ENCODE measurements at places on chromosomes 4 and X.

GRCh38 chr4:95761426-95761825, 78.5 kb upstream of the PDHA2 start:
- H3K27me3 ChIP-seq, result no peaks in the 10 kb centered on the region
- H3K4me1 ChIP-seq, result no peaks in the 10 kb centered on the region
- no peak for DNase-seq
- H3K27ac ChIP-seq, result no peak overlapping the region

DNA sequence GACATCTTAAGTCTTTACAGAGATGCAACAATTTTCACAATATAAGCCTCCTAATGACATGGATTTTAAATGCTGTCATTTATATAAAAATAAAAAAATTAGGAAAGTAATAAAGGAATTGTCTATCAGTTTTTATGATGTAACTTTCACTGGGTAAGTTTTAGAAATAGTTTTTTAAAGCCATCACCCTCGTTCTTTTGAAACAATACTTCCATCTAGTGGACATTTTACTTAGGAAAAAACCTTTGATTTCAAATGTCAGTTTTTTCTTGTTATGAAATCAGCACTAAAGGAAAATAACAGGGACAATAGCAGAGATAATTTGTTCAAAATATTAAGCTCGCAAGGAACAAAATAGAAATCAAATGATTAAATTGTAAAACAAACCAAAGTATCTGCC, 24.3 kb upstream of the NDNF start:
- no peaks in the 10 kb centered on the region for H3K4me1 ChIP-seq
- H3K4me3 ChIP-seq, result no peak overlapping the region
- H3K27me3 ChIP-seq, result no peaks in the 10 kb centered on the region
- H3K36me3 ChIP-seq, result no peaks in the 10 kb centered on the region
- no peak for DNase-seq
- no peak overlapping the region for H3K27ac ChIP-seq

DNA sequence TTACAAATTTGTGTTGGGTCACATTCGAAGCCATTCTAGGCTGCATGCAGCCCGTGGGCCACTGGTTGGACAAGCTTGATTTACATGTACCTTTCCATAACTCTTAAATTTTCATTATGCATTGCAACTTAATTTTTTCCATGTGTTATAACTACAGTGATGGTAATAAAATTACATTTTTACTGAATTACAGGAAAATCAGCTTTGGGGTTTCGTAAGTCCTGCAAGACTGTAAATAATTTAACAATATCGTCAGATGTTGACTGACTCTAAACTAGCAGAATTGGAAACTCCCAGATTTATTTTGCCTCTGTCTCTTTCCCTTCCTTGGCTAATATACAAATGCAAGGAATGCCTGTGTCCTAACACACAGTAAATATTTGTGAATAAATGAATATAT, 88.0 kb upstream of the RAPGEF2 start:
- no peak overlapping the region for H3K27ac ChIP-seq
- no peak overlapping the region for H3K4me3 ChIP-seq
- no peak for DNase-seq
- H3K36me3 ChIP-seq, result no peaks in the 10 kb centered on the region

GRCh38 chrX:101229170-101229569, 9.6 kb downstream of the DRP2 start:
- no peaks in the 10 kb centered on the region for H3K36me3 ChIP-seq
- H3K4me1 ChIP-seq, result no peaks in the 10 kb centered on the region
- DNase-seq, result no peak
- no peak overlapping the region for H3K27ac ChIP-seq
- no peak overlapping the region for H3K4me3 ChIP-seq
- H3K27me3 ChIP-seq, result no peaks in the 10 kb centered on the region

DNA sequence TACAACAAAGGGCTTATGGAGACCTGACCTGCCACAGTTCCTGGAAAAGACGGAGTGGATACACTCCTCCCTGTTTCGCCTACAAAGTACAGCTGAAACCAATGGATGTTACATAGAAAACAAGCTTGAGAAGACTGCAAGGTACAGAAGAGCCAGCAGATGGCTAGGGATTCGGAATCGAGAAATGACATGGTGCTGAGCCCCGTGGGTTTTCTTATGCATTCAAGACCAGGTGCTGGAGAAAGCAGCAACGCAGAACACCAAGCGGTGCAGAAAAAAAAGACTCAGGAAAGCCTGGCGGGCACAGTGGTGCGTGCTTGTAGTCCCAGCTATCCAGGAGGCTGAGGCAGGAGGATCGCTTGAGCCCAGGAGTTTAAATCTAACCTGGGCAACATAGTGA, 13.8 kb downstream of the TIMM17B start:
- H3K27ac ChIP-seq, result no peak overlapping the region
- DNase-seq, result no peak
- no peaks in the 10 kb centered on the region for H3K27me3 ChIP-seq
- H3K4me1 ChIP-seq, result no peaks in the 10 kb centered on the region
- no peaks in the 10 kb centered on the region for H3K36me3 ChIP-seq

DNA sequence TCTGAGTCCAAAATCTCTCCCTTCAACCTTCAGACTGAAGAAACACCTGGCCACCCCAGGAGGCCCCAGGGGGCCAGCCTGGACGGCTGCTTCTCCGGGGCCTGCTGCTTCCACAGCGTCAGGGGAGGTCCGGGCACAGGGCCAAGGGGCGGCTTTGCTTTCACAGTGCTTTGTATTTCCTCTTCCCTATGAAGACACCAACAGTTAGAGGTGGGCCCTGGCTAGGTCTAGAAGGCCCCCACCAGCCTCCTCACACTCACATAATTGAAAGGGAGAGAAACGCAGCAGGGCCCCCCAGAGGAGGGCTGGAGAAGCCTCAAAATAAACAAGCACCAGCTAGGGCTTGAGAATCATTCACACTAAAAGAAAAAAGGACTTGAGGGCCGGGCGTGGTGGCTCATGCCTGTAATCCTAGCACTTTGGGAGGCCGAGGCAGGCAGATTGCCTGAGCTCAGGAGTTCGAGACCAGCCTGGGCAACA, 17.8 kb downstream of the SCD5 start:
- peaks cover 13% of the 10 kb centered on the region for H3K4me1 ChIP-seq
- H3K27ac ChIP-seq, result no peak overlapping the region
- H3K4me3 ChIP-seq, result no peak overlapping the region
- peak; percentile 72 for DNase-seq
- H3K27me3 ChIP-seq, result no peaks in the 10 kb centered on the region

DNA sequence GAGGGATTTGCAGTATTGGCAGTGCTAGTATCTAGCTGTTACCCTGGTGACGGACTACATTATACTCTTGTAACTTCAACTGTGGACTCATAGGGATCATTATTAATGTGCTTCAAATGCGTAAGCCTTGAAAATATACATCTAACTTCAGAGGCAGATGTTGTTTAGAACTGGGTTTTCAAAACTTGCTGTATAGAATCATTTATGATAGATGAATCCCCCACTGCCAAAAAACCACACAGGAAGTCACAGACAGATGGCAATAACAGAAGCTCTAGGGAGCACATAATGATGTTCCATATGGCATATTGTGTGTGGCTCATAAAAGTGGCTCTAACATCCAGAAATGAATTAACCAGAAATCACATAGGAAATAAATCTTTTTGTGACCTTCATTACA, 62.3 kb upstream of the RELL1 start:
- H3K27ac ChIP-seq, result no peak overlapping the region
- no peak overlapping the region for H3K4me3 ChIP-seq
- H3K27me3 ChIP-seq, result no peaks in the 10 kb centered on the region
- no peaks in the 10 kb centered on the region for H3K36me3 ChIP-seq
- peaks cover 8% of the 10 kb centered on the region for H3K4me1 ChIP-seq

DNA sequence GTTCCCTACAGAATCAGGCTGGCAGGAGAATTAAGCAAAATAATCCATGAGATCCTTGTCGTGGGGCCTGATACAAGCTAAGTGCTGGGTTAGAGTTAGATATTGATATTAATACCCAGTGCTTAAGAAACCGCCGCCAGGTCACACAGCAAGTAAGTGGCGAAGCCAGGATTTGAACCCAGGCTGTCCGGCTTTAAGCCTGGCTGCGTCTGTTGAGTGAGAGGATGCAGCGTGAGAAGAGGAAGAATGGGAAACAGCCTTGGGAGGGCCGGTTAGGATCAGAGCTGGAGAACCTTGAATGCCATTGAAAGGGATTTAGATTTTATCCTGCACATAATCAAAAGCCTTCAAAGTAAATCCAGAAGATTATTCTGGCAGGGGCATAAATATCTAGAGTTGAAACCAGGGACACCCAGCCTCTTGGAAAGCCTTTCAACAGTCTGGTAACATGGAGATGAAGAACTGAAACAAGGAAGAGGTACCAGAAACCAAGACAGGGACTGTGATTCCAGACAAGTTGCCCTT, 64.8 kb upstream of the HELT start:
- H3K4me1 ChIP-seq, result no peaks in the 10 kb centered on the region
- no peak for DNase-seq
- H3K27me3 ChIP-seq, result no peaks in the 10 kb centered on the region
- no peaks in the 10 kb centered on the region for H3K36me3 ChIP-seq

GRCh38 chr4:56656346-56656643, 24.8 kb downstream of the HOPX start:
- H3K4me3 ChIP-seq, result peak overlapping the region; percentile 28
- H3K36me3 ChIP-seq, result no peaks in the 10 kb centered on the region
- peak; percentile 49 for DNase-seq
- peaks cover 31% of the 10 kb centered on the region for H3K4me1 ChIP-seq

DNA sequence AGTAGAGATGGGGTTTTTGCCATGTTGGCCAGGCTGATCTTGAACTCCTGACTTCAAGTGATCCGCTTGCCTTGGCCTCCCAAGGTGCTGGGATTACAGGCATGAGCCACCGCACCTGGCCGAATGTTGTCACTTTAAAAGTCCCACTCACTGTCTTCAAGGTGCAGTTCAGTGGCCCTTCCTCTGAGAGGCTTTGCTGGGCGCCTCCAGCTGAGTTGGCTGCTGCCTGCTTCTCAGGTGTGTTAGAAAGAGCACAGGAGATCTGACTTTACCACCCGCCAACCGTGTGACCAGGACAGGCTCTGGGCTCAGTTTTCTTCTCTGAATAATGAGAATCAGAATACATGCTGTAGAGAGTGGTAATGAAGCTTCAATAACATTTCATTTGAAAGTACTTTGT, 207.4 kb downstream of the CEP135 start:
- H3K4me1 ChIP-seq, result no peaks in the 10 kb centered on the region
- no peak overlapping the region for H3K4me3 ChIP-seq
- H3K36me3 ChIP-seq, result no peaks in the 10 kb centered on the region
- DNase-seq, result no peak
- no peak overlapping the region for H3K27ac ChIP-seq
- H3K27me3 ChIP-seq, result no peaks in the 10 kb centered on the region

- H3K4me1 ChIP-seq, result no peaks in the 10 kb centered on the region
- no peak for DNase-seq
- H3K36me3 ChIP-seq, result no peaks in the 10 kb centered on the region
Measured at GRCh38 chr4:79134767-79135166, 191.1 kb downstream of the NAA11 start.

- no peaks in the 10 kb centered on the region for H3K27me3 ChIP-seq
- DNase-seq, result no peak
- H3K36me3 ChIP-seq, result no peaks in the 10 kb centered on the region
- H3K4me3 ChIP-seq, result no peak overlapping the region
- H3K27ac ChIP-seq, result no peak overlapping the region
Measured at GRCh38 chr4:55409468-55410171, 13.9 kb downstream of the TMEM165 start.

GRCh38 chr4:138330531-138330930, 88.4 kb upstream of the SLC7A11 start:
- H3K36me3 ChIP-seq, result no peaks in the 10 kb centered on the region
- DNase-seq, result no peak
- H3K27ac ChIP-seq, result no peak overlapping the region
- no peaks in the 10 kb centered on the region for H3K27me3 ChIP-seq
- H3K4me1 ChIP-seq, result no peaks in the 10 kb centered on the region
- H3K4me3 ChIP-seq, result no peak overlapping the region

GRCh38 chrX:17247144-17247543, 127.9 kb upstream of the NHS start:
- no peak overlapping the region for H3K27ac ChIP-seq
- H3K4me3 ChIP-seq, result no peak overlapping the region
- H3K4me1 ChIP-seq, result no peaks in the 10 kb centered on the region
- no peaks in the 10 kb centered on the region for H3K36me3 ChIP-seq

DNA sequence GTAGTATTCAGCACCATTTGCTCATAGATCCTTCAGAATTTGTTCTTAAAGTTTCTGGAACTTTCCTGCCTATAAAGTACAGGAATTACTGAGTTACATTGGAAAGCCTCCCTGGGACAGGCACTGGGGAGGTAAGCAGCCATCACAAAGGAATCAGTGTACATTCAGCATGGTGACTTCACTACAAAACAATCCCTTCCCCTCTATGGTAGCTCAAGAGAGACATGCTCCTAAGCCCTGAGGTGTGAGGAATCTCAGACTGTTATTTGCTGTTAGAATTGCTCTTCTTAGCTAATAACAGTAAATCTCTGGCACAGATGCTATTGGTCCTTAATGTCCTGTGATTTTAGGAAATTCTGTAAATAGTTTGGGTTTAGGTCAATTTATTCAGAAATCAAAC, 1898.0 kb upstream of the PCDH7 start:
- no peaks in the 10 kb centered on the region for H3K4me1 ChIP-seq
- no peak for DNase-seq
- H3K4me3 ChIP-seq, result no peak overlapping the region
- H3K27ac ChIP-seq, result no peak overlapping the region

DNA sequence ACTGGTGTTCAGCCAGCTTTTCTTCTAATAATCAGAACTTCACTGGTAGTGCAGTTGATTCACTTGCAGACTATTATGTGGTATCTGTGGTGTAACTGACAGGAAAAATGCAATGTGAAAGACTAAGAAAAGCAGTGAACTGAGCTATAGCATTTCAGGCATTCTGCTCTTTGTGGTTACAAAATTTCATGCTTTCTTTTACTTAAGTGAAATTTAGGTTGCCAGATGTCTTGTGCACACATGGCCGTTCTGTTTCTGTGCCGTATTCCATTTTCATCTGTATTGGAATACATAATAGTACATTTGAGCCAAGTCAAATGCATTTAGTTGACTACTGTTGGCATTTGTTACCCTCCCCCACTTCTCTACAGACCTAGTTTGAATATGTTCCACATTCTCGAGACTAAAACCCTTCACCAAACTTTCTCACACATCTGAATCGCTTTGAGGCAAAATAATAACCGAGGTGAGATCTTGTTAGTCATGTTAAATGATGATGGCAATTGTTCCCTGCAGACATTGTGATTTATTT, 8.2 kb downstream of the RTL3 start:
- no peaks in the 10 kb centered on the region for H3K36me3 ChIP-seq
- H3K4me3 ChIP-seq, result no peak overlapping the region
- H3K27ac ChIP-seq, result no peak overlapping the region
- no peaks in the 10 kb centered on the region for H3K27me3 ChIP-seq

DNA sequence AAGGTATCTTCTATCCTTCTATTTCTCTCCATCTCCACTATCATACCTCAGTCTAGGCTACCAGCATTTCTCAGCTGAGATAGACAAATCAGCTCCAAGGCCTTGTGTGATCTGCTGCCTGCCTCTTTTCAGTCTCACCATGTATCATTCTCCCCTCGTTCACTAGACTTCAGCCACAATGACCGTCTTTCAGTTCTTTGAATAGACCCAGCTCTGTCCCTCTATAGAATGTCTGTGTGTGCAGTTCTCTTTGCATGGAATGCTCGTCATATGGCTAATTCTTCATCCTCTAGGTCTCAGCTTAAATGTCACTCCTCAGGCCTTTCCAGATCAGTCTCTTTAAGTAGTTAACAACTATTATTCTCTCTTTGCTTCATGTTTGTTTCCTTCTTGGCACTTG, 6.5 kb downstream of the IGBP1 start:
- no peaks in the 10 kb centered on the region for H3K27me3 ChIP-seq
- no peak overlapping the region for H3K27ac ChIP-seq
- H3K4me1 ChIP-seq, result peaks cover 12% of the 10 kb centered on the region
- DNase-seq, result no peak
- no peaks in the 10 kb centered on the region for H3K36me3 ChIP-seq
